Naive thymus-derived CD4-positive, alpha-beta T cell (primary cell): ENCODE measurements at places on chromosomes 5 and 9.

DNA sequence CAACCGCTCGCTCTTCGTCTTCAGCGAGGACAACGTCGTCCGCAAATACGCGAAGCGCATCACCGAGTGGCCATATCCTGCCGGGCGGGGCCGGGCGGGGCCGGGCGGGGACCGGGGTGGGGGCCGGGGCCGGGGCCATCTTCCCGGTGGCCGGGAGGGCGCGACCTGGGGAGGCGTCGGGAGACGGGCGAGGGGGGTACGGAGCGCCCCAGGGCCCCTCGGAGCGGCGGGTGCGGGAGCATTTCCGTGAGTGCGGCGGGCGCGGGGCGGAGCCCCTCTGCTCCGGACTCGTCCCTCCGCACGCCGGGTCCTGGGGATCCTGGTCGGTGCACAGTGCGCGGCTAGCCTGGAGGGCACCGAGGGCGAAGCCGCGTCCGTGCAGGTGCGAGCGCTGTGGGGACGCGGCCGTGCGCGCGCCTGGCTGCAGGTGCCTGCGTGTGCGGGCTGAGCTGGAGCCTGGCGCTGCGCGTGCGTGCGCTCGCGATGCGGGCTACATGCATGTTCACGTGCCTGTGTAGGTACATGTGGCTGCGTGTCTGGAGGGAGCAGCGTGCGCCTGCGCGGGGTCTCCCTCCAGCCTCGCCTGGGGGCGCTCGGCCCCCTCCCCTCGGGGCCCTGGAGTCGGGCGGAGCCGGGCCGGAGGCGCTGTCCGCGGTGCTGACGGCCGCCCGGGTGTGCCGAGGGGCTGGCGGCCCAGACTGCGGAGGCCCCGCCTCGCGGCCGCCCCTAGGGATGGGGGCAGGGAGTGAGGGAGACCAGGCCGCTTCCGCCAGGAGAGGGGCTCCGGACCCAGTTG lies 762 bp downstream of the CACNA1B start:
- peak; percentile 30 for DNase-seq

GRCh38 chr5:31485376-31486207 lies 46.3 kb downstream of the DROSHA start:
- no peak for DNase-seq

- DNase-seq: no peak
These were observed 57.4 kb downstream of the PPIP5K2 start for GRCh38 chr5:103177543-103177942.

GRCh38 chr5:174996941-174997340 lies 272.6 kb downstream of the MSX2 start:
- no peak for DNase-seq

GRCh38 chr5:76292620-76293322 lies 110.3 kb upstream of the IQGAP2 start:
- no peak for DNase-seq

DNA sequence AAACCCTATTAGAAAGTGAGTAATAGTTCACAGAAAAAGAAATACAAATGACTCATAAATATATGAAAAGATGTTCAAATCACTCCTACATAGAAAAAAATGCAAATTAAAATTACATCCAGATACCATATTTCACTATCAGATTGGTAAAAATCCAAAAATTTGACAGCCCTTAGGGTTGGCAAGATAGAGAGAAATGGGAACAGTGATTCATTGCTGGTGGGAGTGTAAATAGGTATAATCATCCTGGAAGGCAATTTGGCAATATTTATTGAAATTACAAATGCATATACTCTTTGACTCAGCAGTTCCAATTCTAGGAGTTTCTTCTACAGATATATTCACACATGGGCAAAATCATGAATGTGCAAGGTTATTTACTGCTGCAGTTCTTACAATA lies 273.5 kb downstream of the NR2F1-AS1 start:
- no peak for DNase-seq

DNA sequence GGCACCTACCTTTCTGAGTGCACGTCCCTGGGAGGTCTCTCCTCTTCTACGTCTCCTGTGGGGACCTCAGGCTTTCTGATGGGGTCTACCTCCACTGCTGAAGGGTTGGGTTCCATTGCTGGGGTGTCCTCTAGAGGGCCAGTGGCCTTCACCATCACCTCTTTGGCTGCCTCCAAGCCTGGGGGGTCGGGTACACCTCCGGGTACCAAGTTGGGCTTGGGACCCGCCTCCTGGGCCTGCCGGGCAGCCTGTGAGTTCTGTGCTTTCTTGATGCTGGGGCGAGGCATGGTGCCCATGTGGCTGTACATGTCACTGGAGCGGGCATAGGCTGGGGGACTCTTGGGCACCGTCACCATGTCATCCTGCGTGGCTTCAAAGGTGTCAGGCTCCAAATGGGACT lies 4.5 kb downstream of the SH2D3C start:
- DNase-seq: no peak

DNA sequence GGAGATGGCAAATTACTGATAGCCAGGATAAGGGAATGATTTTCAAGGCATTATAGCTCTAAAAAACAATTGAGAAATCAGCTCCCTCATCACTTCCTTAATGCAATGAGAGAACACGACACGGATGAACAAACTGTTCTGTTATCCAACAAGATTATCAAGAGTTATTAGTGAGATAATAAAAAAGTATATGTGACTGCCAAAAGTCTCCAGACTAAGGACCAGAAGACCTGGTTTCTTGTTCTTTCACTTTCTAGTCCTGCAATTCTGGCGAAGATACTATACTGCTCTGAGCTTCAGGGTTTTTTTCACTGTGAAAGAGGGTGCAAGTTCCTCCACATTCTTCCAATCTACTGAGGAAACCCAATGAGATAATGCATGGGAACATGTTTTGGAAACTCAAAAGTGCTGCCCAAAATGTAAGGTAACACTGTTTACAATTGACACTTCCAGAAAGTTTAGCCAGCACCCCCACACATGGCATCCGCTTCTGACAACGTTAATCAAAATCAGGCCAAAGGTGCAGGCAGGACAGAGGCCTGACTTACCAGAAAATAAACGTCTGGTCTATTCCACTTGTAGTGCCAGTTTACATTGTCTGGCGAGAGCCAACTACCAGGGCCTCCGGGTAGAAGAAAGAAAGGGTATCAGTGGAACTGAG lies 254.2 kb downstream of the DOCK8 start:
- no peak for DNase-seq

DNA sequence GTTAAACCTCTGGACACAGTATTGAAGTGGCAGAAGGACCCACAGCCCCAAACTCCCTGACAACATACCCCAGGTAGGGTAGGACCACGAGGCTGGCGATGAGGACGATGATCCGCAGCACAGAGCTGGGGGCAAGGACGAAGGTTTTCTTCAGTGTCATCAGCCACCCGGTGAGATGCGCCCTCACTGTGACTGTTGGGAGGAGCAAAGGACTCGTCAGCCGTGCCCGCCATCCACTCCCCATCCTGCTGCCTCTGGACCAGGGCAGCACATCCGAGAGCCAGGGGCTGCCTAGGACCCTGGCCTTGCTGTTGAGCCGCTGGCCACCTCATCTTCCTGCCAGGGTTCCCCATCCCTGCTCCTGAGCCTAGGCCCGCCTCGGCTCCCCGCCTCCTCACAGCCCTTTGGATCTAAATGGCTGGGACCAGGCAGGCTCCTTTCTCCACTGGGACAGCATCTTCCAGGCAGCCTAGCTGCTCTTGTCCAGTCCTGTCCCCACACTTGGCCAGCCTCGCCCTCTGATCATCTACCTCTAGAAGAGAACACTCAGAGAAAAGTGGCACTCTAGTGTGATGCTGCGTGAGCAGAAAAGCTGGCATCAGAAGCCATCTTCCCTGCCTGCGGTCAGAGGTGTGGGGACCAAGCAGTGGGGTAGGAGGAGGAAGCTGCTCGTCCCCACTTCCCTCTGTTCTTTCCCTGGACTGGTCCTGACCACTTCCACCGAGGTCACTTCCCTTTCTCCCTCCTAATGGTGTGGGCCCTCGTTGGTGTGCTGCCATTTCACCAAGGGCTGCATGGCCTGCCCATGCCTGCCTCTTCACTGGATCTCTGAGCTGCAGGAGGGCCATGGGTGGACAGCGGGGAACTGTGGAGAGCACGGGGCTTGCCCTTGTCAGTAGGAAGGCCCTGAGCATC lies 49.2 kb downstream of the OTULIN start:
- no peak for DNase-seq

DNA sequence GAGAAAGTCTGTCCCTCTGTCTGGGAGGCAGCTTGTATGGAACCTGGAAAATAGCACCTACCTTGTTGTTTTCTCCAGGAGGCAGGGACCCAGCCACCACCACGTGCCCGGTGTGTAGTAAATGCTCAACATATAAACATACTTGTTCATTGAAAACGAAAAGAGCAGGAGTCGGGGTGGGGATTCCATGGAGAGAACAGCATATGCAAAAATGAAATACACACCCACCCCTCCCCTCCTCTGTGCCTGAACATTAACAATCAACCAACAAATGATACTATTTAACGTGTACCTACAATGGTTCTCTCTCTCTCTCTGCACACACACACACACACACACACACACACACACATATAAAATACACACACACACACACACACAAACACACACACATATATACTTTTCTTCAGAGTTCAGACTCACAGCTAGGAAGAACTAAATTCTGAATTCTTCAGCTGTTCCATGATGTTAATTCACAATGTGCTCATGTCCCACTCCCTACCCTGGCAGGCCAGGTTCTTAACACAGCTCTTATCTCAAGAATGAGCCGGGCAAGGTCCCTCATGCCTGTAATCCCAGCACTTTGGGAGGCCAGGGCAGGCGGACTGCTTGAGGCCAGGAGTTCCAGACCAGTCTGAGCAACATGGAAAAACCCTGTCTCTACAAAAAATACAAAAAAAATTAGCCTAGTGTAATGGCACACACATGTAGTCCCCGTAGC lies 16.3 kb upstream of the DENND1A start:
- DNase-seq: no peak

DNA sequence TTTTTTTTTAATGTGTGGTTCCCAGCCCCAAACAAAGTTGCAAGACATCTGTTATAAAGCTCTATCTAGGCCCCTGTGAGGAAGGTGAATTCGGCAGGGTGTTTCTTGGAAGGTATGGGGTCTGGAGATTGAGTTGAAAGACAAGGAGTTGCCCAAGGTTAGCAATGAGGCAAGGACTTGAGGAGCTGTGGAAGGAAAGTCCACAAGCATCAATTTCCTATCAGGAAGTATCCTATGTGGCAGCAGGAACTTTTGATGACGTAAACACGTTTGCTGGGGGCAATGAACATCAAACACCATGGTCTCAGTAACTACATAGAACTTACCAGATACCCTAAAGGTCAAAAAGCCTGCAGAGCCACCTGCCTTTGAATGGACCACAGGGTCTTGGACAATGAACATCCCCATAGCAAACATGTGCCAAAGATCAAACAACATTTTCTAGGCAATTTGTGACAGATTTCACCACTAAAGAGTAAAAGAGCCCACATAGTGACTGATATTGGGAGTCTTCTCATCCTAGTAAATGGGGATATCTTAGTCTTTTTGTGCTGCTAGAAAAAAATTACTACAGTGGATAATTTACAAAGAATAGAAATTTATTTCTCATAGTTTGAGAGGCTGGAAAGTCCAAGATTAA lies 145.1 kb downstream of the GCNT1 start:
- DNase-seq: no peak

GRCh38 chr5:132381614-132382013 lies 12.1 kb downstream of the SLC22A5 start:
- DNase-seq: no peak

- no peak for DNase-seq
These were observed 78.0 kb downstream of the LPAR1 start for GRCh38 chr9:110960288-110960687.

GRCh38 chr5:106412606-106413005 lies 1258.1 kb downstream of the EFNA5 start:
- no peak for DNase-seq

- no peak for DNase-seq
These were observed 128.3 kb downstream of the DOCK2 start for GRCh38 chr5:169765176-169765996.

DNA sequence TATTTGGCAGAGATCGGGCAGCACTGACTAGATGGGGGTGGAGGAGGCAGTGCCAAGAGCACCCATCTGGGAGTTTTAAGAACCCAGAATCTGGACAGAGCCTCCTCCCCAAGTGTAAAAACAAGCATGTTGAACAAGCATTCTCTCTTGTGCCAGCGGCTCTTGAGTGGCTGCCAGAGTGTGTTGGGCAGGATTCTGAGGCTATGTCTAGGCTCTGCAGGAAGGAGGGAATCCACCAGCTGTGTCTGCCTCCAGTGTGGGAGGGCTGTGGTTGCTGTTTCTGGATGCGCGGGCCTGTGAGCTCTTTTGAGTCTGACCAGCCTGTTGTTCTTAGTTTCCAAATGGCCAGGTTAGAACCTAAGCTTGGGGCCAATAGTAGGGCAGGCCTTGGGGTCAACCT lies 39.8 kb downstream of the HMCN2 start:
- DNase-seq: no peak

DNA sequence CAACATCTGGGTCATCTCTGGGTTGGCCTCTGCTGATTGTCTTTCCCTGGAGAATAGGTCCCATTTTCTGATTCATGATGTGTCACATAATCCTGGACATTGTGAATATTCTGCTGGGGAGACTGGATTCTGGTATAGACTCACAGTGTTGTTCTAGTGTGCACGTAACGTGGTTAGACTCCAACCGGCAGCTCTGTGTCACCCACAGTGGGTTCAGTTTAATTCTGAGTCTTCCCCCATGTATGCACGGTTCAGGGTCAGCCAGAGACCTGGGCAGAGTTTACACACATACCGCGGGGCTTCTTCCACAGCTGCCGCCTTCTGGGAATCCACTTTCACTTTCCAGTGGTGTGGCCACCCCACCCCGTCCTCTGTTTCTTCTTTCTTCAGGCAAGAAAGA lies 38.0 kb upstream of the LRRC14B start:
- no peak for DNase-seq

DNA sequence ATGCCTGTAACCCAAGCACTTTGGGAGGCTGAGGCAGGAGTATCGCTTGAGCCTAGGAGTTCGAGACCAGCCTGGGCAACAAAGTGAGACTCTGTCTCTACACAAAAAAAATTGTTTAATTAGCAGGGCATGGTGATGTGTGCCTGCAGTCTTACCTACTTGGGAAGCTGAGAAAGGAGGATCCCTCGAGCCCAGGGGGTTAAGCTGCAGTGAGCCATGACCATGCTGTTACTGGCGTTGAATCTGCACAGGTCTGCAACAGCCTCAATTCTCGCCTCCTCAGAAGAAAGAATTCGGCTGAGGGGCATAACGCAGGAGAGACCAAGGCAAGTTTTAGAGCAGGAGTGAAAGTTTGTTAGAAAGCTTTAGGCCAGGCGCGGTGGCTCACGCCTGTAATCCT lies 18.0 kb downstream of the CCT5 start:
- DNase-seq: no peak

DNA sequence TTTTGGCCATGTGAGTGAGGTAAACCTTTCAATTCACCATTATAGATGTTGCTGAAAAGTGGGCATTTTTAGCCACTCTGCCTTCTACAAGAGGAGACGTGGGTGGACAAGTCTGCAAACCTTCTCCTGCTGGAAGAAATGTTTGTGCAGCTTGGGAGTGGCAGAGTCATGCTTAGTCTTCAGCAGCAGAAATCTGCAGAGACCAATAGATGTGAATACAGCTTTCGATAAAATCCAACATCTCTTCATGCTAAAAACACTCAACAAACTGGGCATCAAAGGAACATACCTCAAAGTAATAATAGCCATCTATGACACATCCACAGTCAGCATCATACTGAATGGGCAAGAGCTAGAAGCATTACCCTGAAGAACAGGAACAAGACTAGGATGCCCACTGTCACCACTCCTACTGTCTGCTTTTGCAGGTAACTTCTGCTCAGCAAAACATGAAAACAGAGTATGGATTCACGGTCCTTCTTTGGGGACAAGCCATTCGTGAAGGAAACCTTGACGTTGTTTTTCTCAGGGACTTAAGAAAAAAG lies 91.3 kb downstream of the RALGPS1 start:
- DNase-seq: no peak

- DNase-seq: no peak
These were observed 22.4 kb downstream of the MVB12B start for GRCh38 chr9:126348911-126349550.

- DNase-seq: no peak
These were observed 40.5 kb downstream of the CCNJL start for GRCh38 chr5:160271836-160272235.
